Right cardiac atrium (tissue), 5 donors: ENCODE measurements at places on chromosomes 13 and 19. TPM values are rescaled to one million over a fixed set of nuclear protein-coding genes. Genes with fewer than 3 reads are reported as not detected.

The C5AR1 gene
- 5.9 TPM for total RNA-seq

The NCAN gene
- not detected for total RNA-seq

The KCNRG gene
- total RNA-seq: 0.35 TPM

The LRRC4B gene
- total RNA-seq: 1.2 TPM

The FFAR1 gene
- not detected for total RNA-seq
